Fibroblast of lung (primary cell): ENCODE measurements at places on chromosomes 12 and 14. TPM values are rescaled to one million over a fixed set of nuclear protein-coding genes. Genes with fewer than 3 reads are reported as not detected.

The NFATC4 gene
- 33.1 and 59.9 TPM in 2 replicates for total RNA-seq

The TRPV4 gene
- total RNA-seq = 0.51 and 0.66 TPM in 2 replicates

The FOXN4 gene
- total RNA-seq = not detected in 2 replicates

The TC2N gene
- total RNA-seq = 0.26 and 0.83 TPM in 2 replicates

The BHLHE41 gene
- 0.51 and 2.3 TPM in 2 replicates for total RNA-seq
